ENCODE measurements at places on chromosomes 1 and 21. TPM values are rescaled to one million over a fixed set of nuclear protein-coding genes. Genes with fewer than 3 reads are reported as not detected.
A peak's percentile ranks its signal among the peaks of the same experiment; 100 is the strongest.

Gene TRIM58
- not detected for total RNA-seq

Gene RGS7
- 0.19 TPM for total RNA-seq

Gene FMOD
- 3.0 TPM for total RNA-seq

Gene NUAK2
- 0.64 TPM for total RNA-seq

Gene NHLH1
- 0.13 TPM for total RNA-seq

Gene DEPDC1
- total RNA-seq: 134 TPM

Gene ZDHHC18
- total RNA-seq: 10.4 TPM

Gene KRTAP19-1
- not detected for total RNA-seq

Gene AZIN2
- 5.0 TPM for total RNA-seq

Gene CYP4A22
- not detected for total RNA-seq

Gene GSTM1
- 1.1 TPM for total RNA-seq

Gene ZSWIM5
- under 0.01 TPM for total RNA-seq

DNA sequence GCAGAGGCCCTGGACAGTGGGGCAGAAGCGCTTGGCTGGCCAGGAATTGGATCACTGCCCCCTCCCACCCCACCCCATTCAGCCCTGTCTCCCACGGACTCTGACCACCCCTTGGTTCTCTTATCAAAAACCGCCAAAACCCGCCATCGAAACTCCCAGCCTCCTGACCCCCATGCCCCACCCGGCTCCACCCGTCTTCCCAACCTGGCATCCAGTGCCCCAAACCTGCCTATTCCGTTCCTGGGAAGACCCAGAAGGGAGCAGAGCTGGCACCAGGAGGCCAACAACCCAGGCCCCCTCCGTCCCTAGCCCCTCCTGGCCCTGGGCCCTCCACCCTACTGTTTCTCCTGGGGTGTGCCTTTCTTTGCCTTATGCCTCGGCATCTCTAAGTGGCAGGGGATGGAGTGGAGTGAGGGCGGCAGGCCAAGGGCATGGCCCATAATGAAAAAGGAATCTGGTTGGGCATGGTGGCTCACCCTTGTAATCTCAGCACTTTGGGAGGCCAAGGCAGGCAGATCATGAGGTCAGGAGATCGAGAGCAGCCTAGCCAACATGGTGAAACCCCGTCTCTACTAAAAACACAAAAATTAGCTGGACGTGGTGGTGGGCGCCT is 16.5 kb upstream of the EPHA2 start:
- no peak for DNase-seq

DNA sequence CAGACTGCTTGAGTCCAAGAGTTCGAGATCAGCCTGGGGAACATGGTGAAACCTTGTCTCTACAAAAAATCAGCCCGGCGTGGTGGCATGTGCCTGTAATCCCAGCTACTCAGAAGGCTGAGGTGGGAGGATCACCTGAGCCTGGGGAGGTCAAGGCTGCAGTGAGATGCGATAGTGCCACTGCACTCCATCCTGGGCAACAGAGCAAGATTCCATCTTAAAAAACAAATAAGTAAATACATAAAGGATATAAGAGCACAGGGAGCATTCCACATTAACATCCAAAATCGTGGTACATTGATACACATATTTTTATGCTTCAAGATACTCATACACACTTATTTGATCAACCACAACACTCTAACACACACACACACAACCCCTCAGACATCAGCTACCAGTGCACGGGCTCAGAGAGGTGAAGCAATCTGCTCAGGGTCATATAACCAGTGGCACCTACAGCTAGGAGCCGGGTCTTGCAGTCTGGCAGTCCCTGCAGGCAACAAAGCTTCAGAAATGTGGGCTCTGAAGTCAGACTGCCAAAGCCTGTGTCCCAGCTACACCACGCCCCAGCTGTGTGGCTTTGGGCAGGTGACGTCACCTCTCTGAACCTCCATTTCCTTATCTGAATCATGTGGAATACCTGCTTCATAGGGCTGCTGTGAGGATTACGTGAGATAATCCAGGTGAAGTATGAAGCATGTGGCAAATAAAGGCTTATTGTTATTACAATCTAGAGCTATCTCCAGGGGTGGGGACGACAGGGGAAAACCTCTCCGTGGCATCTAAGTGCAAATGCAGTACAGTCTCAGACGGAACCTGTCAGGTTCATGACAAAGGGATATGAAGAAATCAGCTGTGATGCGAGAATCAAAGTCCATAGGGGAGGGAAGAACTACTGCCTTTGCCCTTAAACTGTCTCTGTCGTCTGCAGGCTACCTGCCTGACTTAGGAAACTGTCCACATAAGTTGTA is 4.8 kb upstream of the CRYBG2 start:
- no peak for DNase-seq

- DNase-seq: no peak
Observed at GRCh38 chr1:70364439-70364838, 9.9 kb upstream of the ANKRD13C start.

GRCh38 chr1:7681401-7681800 is 89.7 kb upstream of the VAMP3 start:
- no peak for DNase-seq

DNA sequence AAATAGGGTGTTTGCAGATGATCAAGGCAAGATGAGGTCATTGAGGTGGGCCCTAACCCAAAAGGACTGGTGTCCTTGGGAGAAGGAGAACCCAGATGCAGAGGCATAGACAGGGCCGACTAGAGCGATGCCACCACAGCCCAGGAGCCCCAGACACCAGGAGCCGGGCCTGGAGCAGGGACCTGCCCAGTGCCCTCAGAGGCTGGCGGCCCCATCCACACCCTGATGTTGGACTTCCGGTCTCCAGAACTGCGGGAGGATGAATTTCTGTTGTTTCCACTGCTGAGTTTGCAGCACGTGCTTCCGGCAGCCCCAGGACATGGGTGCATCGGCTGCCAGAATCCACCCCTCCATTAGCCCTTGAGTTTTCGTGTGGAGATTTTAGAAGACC is 7.2 kb upstream of the ACTRT2 start:
- DNase-seq: no peak

- peak; percentile 38 for DNase-seq
Observed at GRCh38 chr1:171913385-171913784, 72.1 kb downstream of the DNM3 start.

- no peak for DNase-seq
Observed at GRCh38 chr1:88013485-88013884, 670.6 kb upstream of the PKN2 start.

DNA sequence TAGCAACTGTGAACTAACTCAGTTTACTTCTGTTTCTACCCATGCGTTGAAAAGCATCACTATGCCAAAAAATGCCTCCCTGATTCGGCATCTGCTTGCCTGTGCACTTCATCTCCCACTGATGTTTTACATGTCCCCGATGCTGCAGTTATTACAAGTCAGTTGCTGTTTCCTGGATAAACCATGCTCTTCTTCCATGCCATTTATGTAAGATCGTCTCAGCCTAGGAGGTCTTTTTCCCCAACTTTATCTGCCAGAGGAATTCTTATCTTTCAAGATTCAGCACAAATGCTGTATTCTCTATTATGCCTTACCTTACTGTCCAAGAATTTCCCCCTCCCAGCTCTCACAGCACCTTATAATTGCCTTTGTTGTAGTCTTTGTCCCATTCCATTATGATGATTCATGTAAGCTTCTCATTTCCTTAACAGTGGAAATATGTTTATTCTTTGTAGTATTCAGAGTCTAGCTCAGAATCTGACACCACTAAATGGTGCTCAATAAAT is 30.0 kb downstream of the PRKACB start:
- peak; percentile 71 for DNase-seq

DNA sequence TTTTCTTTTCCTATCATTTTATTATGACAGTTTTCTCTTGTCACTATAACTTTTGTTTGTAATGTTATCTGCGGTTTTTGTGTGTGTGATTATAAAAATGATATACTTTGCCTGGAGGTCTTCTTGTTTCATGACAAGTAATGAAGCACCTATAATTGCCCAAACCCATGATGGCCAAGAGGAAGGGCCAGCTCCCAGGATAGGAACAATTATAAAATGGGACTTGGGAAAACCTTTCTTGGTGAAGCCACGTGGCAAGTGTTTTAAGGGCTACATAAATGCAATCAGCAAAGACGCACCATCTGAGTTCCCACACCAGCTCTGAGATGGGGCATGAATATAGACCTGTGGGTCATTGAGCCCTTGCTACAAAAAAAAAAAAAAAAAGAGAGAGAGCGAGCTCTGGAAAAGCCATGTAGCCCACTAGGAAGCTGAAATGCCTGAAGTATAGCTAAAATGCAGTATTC is 462.6 kb upstream of the RUNX1 start:
- peak; percentile 63 for DNase-seq

DNA sequence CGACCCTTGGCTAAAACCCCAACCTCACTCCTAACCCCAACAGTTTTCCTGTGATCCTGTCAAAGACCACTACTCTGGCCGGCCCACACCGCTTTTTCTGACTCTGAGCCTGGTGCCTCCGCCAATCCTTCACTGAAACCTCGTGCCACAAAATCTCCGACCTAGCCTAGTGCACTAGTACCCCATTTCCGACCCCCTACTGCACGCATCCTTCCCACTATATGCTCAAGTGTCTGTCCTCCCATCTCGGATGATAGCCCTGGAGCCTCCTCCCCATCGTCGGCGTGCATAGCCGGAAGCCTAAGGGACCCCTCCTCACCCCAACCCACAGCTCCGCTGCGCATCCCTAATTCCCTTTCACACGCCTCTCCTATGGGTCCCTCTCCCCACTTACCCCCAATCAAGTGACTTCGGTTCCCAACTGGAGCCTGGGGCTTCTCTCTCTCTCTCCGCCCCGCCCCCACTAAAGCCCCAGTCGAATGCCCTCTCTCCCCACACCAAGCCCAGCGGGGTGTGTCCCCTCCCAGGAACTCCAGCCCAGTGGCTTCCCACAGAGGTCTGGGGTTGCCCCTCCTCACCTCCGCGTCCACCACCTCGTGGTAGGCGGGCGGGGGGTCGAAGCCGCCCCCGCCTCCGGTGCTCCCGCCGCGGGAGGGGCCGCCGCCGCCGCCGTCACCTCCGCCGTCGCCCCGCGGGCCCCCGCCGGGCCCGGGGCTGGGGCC is 791 bp downstream of the USP24 start:
- peak; percentile 24 for DNase-seq

DNA sequence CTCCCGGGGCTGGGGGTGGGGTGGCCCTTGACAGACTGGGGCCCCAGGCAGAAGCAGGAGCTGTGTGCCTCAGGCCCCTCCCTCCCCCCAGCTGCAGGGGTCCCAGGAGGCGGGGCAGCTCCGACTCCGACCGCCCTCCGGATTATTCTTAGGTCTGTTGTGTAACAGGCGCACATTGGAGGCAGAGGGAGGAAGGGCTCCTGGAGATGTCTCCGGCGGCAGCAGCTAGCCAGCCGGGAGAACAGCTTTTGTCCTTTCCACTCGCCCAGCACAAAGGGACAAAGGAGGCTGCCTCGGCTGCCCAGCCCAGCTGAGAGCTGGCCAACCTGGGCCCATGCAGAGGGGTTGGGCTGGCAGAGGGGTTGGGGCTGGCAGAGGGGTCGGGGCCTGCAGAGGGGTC is 29.7 kb upstream of the PLCH2 start:
- no peak for DNase-seq

DNA sequence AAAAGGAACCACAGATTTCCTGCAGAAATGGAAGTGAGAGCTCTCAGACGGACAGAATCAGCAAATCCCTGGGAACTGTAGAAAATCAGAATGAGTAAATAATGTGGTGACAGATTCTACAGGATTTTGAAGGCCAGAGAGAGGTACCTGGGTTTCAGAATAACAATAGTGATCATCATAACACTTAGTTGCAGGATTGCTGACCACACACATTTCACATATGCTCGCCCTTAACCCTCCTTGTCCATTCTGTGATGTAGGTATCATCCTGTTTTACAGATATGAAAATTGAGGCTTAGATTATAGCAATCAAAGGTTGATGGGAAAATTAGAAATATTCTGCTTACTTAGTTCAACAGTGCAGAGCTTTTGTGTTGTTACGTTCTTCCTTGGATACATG is 97.9 kb upstream of the HOOK1 start:
- DNase-seq: no peak

DNA sequence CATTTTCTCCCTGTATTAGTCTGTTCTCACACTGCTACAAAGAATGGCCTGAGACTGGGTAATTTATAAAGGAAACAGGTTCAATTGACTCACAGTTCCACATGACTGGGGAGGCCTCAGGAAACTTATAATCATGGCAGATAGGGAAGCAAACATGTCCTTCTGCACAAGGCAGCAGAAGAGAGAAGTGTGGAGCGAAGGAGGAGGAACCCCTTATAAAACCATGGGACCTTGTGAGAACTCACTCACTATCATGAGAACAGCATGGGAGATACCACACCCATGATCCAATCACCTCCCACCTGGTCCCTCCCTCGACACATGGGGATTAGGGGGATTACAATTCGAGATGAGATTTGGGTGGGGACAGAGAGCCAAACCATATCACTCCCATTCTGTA is 35.2 kb upstream of the EEIG2 start:
- DNase-seq: no peak

GRCh38 chr21:17053321-17053720 is 459.5 kb upstream of the CXADR start:
- DNase-seq: no peak

GRCh38 chr1:66464802-66465201 is 69.2 kb upstream of the SGIP1 start:
- DNase-seq: peak; percentile 99

GRCh38 chr1:165312591-165312990 is 43.9 kb downstream of the LMX1A start:
- no peak for DNase-seq

- peak; percentile 86 for DNase-seq
Observed at GRCh38 chr1:234610061-234610665, at the start of gene IRF2BP2. Gene IRF2BP2 (minus strand): TSS chr1:234610178. CDS start chr1:234609494, 684 bp downstream.

GRCh38 chr1:94532077-94532476 is 9.5 kb downstream of the F3 start:
- no peak for DNase-seq

DNA sequence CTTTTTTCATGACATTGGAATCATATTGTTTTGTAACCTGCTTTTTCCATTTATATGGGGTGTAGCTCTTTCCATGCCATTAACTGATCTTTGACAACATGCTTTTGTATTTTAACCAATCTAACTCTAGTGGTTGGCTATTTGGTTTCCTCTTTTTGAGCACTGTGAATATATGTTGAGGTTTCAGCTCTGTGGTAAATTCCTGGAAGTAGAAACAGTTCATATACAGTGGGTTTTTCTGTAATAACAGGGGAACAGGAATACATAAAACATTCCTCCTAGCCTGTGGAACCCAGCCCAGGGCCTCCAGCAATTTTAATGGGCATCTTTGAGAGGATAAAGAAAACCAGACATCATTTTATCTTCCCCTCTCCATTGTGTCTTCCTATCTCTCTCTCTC is 17.4 kb downstream of the AZIN2 start:
- DNase-seq: peak; percentile 52

- peak; percentile 24 for DNase-seq
Observed at GRCh38 chr1:3668585-3669300, 16.4 kb downstream of the TP73 start.

DNA sequence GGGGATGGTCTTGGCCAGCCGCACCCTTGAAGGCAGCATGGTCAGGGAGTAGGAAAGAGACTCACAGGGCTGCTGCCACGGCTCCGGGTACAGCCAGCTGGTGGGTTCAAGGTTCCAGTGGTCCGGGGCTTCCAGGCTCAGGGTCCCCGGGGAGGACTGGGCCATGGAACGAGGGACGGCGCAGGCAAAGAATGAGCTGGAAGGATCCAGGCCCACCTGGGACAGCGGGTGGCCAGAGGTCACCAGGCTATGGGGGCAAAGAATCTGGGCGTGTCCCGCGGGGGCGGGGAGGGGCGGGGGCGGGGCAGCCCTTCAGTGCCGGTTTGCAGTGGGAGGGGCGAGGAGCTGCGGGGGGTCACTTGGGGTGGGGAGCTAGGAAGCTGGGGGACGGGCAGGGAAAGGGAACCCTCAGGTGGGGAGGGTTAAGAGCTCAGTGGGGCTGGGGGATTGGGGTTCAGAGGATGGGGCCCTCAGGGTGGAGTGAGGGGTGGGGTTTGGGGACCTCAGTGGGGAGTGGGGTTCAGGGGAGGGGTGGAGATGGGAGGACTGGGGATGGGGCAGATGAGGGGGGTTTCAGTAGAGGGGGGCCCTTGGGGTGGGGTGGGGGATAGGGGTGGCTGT is at the start of gene DNMT3L:
TSS of gene DNMT3L (minus strand) at position 223 of the 621 bp plus-strand sequence. CDS start 638 bp downstream, outside the sequence.
- no peak for DNase-seq

Data from LHCN-M2 (cell line).